ENCODE measurements at places on chromosomes 2 and 18.

GRCh38 chr2:197130318-197130717, 180.3 kb downstream of the ANKRD44 start:
- peak; percentile 52 for DNase-seq

- no peak for DNase-seq
These were observed 148.0 kb upstream of the SLC14A2 start for GRCh38 chr18:45467293-45467692.

- no peak for DNase-seq
These were observed 286.5 kb downstream of the CPS1 start for GRCh38 chr2:210842896-210843295.

DNA sequence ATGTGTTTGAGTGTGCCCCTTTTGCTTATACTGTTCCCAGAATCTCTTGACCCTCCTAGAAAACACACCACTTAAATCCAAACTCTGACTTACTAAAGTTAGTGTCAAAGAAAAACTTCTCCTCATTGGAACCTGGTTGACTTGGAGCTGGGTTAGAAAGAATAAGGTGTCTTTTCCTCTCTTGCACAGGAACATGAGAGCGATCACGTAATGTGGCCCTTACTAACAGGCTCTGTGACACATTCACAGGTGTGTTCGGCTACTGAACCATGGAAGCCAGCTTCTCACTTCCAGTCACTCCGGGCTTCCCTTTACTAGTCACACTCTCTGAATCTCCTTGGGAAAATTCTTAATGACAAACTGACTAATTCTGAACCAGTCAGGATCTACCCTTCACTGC, 5.4 kb upstream of the POU3F3 start:
- no peak for DNase-seq

- DNase-seq: no peak
These were observed 84.3 kb upstream of the CRIM1 start for GRCh38 chr2:36271266-36271665.

GRCh38 chr18:35030277-35030989, 10.8 kb upstream of the MAPRE2 start:
- peak; percentile 12 for DNase-seq

DNA sequence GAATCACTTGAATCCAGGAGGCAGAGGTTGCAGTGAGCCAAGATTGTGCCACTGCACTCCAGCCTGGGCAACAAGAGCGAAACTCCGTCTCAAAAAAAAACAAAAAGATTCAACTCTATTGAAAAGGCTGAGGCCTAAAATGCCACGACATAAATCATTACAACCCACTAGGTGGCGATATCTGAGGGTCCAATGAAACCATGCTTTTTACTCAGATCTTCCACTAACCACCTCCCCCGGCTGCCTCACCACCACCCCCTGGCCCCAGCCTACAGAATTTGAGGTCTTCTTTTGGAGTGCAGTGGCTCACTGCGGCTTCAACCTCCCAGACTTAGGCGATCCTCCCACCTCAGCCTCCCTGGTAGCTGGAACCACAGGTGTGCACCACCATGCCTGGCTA, 57.5 kb downstream of the AP1S3 start:
- no peak for DNase-seq

- DNase-seq: no peak
These were observed 579.2 kb downstream of the BCL11A start for GRCh38 chr2:59974051-59974766.

- DNase-seq: no peak
These were observed at the start of gene CDH19 for GRCh38 chr18:66603941-66604627. Gene CDH19, minus strand, starts transcription at chr18:66604090. Its CDS starts 31,886 bp downstream, at chr18:66572204.

DNA sequence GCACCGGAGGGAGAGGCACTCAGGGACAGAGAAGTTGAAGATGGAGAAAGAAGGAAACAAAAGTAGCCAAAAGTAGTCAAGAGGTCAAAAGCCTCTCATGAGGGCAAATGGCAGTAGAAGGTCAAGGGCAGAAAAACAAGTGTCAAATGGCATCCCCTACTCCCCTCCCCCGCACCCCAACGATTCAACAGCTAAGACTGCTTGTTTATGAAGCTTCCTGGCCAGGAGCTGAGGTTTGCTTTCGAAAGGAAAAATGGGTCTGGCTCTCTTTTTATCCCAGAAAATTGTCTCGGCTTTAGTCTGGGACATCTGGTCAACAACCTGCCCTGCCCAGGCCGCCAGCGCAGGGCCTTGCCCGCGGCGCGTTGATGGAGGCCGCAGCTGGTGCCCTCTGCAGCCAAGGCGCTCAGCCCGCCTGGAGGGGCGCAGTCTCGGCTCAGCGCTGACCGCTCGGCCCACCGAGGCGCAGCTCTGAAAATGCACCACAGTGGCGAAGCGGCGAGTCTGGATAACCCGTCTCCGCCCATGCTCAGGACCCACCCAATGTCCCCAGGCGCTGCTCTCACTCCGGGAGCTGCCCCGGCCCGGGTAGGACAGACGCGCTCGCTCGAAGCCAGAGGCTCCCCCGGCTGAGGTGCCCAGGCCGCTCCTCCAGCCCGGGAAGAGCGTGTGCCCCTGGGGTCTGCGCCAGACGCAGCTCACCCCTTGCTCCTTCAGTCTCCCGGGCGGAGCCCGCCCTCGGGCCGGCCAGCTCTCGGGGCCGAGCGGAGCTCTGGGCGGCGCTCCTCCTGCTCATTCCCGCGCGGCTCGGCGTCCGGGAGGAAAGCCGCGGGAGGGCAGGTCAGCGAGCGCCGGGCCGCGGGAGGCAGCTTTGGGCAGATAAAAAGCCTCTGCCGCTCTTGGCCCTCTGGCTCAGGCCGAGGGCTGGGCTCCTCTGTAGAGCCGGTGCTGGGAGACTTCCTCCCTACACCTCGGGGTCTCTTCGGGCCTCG, 1.8 kb upstream of the TBR1 start:
- DNase-seq: no peak

DNA sequence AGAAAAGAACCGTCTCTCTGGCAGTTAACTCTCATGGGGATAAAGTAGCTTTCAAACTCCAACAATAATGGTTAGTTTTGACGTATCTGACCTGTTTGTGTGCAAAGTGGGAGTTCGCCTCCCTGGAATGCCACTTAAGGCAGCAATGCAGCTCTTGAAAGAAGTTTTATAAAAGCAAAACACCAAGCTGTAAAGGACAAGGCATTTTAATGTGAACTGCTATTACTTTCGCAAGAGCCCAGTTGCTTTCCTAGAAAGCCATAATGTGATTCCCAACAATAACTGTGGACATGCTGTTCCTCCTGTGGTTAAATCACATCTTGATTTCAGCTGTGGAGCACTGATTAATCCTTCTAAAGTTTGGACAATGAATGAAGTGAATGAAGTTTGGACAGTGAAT, 303.7 kb downstream of the PTPRM start:
- no peak for DNase-seq

DNA sequence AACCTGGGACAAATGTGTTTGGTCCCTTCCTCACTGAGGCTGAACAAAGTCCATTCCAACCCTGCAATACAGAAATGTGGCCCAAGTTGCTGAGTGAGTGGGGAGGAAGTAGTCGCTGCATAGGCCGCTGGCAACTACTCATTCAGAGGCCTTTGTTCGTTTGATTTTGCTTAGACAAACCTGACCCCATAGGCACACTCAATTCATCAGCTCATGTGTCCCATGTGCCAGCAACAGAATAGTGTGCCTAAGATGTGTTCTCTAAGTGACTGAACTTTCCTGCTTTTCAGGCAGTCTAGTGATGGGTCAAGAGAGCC, 23.0 kb downstream of the PTPN18 start:
- no peak for DNase-seq

GRCh38 chr2:3146772-3147650, 230.6 kb downstream of the EIPR1 start:
- no peak for DNase-seq

- DNase-seq: no peak
These were observed 39.1 kb upstream of the TWIST2 start for GRCh38 chr2:238808761-238809160.

- peak; percentile 78 for DNase-seq
These were observed 12.1 kb downstream of the CD226 start for GRCh38 chr18:69935319-69936190.

- DNase-seq: no peak
These were observed 103.8 kb upstream of the CDC42EP3 start for GRCh38 chr2:37774976-37775907.

GRCh38 chr2:134268265-134268664, 14.4 kb downstream of the MGAT5 start:
- no peak for DNase-seq

- DNase-seq: no peak
These were observed 128.5 kb upstream of the SP5 start for GRCh38 chr2:170586571-170587095.

GRCh38 chr2:236101311-236101950, 66.8 kb downstream of the GBX2 start:
- DNase-seq: no peak

DNA sequence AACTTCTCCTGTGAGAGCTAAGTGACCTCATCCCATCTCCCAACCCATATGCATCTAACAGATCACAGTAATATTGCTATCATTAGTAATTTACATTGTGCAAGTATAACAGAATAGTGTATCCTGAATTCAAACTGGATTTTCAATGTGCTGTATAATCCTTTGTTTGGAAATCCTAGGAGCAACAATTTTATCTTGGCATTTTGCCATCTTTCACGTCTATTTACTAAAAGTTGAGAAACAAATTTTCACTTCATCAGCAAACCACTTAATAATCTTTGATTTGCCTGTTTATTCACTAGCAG, 3.8 kb downstream of the HNRNPLL start:
- DNase-seq: no peak

- DNase-seq: no peak
These were observed 32.5 kb downstream of the SNED1 start for GRCh38 chr2:241030883-241031282.

DNA sequence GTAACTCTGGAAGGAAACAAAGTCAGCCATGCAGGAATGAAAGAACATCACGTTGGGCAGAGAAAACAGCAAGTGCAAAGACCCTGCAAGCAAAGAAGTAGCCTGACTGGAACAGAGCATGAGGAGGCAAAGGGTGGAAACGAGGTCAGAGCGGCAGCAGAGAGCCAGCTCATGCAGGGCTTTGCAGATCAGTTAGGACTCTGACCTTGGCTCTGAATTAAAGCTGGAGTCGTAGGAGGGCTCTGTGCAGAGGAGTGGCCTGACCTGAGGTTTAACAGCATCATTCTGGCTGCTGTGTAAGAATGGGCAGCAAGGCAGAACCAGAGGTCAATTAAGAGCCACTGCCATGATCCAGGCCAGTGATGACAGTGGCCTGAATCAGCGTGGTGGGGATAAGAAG, 220.7 kb downstream of the PRKCE start:
- no peak for DNase-seq

Measured in stimulated activated naive CD4-positive, alpha-beta T cell (primary cell).